ENCODE measurements at places on chromosomes 11 and 22. TPM values are rescaled to one million over a fixed set of nuclear protein-coding genes. Genes with fewer than 3 reads are reported as not detected.

DNA sequence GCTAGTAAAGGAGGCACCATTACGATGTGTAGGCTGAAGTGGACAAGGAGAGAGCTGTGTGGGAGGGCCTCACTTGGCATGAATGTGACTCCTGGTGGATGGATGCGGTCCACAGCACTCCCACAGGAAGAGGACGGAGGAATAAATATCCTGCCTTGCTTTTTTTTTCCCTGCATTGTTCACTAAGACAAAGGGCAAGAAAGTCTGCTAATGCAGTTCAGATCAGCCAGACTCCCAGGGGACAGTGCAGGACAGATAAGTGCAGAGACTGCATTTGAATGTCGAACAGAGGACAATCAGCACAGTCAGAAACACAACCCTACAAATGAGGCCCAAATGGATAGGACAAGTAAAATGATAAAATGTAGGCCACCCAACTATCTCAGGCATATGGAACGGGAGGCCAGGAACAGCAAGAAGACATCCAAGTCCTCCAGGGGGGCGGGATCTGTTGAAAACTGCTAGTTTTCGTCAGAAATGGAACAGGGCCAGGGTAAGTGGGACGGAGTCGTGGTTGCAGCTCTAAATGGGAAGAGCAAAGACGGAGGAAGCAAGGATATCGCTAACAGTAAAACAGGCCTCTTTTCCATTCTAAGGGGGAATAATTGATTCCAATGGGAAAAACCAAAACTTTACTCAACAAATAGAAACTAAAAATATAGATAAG lies 25.2 kb upstream of the OR8B8 start:
- DNase-seq, result no peak

GRCh38 chr11:99893811-99894210 lies 793.3 kb upstream of the ARHGAP42 start:
- DNase-seq, result no peak

Gene NDUFS8
- 316 TPM for total RNA-seq

GRCh38 chr22:18984564-18984963 lies 48.5 kb upstream of the PRODH start:
- DNase-seq, result no peak

DNA sequence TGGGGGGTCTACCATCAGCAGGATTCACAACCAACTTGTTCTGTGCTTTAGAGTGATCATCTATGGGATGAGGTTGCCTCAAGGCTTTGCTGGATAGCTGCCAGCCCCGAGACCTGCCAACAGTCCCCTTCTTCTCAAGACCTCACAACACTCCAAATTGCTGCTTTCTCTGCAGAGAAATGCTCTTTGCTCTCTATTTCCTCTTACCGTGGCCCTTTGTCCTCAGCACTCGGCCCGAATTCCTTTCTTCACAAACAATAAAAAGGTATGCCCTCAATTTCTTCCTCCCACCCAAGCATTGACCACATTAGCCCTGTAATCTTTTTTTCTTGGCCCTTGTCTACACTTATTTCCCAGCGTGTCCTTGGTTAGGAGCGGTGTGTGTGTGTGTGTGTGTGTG lies 147.4 kb upstream of the SNX19 start:
- no peak for DNase-seq

- DNase-seq, result peak; percentile 53
Measured at GRCh38 chr22:42984814-42985530, 30.0 kb downstream of the PACSIN2 start.
